ENCODE measurements at places on chromosomes 7 and 10.

DNA sequence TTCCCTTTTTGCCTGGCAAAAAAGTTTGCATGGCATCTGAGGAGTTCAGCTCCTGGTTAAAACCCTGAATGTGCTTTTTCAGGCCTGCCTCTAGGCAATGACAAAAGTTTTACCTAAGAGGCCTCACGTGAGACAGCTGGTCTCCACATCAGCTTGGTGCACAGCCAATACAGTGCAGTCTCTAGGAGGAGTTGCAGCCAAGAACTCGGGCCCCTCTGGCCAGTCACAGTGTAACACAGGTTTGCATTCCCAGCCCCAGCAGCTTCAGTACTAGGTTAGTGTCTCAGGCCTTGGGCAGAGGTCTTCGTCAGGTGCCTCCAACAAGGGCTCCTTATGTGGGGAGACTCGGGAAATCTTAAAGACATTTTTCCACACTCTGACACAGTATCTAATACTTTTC, 771.7 kb downstream of the SORCS1 start:
- H3K27ac ChIP-seq: no peak overlapping the region
- H3K27me3 ChIP-seq: no peaks in the 10 kb centered on the region
- no peak for ATAC-seq
- H3K36me3 ChIP-seq: no peaks in the 10 kb centered on the region
- no peak overlapping the region for H3K4me3 ChIP-seq

DNA sequence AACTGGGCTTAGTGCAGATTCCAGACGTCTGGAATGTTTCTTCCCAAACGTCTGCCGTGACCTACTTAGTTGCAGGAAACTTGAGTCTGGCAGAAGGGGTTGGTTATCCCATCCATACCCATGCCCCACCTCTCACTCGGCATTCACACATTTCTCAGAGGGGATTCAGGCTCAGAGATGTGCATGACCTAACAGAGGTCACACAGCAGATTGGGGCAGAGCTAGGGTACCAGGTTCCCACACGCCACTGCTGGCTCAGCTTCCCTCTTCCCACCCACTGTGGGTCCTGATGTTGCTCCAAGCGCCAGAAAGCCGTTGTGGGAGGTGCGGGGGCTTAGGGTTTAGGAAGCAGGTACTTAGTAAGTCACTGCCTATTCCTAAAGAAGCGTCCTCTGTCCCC, 3.0 kb downstream of the UCMA start:
- peaks cover 21% of the 10 kb centered on the region for H3K27me3 ChIP-seq
- H3K4me3 ChIP-seq: no peak overlapping the region
- H3K4me1 ChIP-seq: no peaks in the 10 kb centered on the region
- no peak for ATAC-seq
- H3K36me3 ChIP-seq: no peaks in the 10 kb centered on the region

DNA sequence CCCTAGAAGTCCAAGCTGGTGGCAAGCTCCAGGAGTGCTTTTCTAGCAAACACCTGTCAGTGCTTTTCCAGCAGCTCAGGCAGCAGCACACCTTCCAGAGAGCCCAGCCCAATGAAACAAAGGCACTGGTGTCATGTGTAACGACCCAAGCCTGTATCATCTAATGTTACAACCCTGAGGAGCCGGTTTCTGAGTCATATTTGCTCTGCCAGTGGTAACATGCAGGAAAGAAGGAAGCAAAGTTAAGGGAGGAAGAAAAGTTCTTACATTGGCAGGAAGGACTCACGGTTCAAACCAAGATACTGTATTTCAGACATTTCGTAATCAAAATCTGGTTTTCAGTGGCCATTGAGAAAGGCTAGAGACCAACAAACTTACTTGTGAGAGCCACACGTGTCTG, at the start of gene ANKRD22:
ANKRD22 (minus strand) TSS at position 139 of the 400 bp plus-strand sequence. CDS start 237 bp downstream, outside the sequence.
- no peak within 1 kb of the TSS for H3K4me3 ChIP-seq
- no peaks in the 10 kb centered on the region for H3K27me3 ChIP-seq
- no peak within 1 kb of the TSS for H3K27ac ChIP-seq
- no peaks in the 10 kb centered on the region for H3K36me3 ChIP-seq
- ATAC-seq: no peak

DNA sequence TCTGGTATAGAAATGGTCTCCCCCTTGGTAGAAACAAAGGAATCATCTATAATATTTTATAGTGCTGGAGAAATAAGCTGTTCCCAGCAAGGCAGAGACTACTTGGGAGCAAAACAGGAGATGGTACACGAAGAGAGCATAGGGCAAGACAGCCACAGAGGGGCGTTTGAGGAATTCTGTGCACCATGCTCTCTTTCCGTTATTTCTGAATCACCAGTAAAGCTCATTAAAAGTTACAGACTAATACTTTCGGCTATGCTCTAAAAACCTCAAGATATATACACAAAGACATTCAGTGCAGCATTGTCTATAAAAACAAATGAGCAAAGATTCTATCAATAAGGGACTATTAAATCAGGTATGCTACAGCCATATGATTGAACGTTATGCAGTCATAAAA, 68.5 kb upstream of the FHIP2A start:
- H3K4me1 ChIP-seq: no peaks in the 10 kb centered on the region
- no peaks in the 10 kb centered on the region for H3K36me3 ChIP-seq
- ATAC-seq: no peak
- H3K27me3 ChIP-seq: peaks cover 35% of the 10 kb centered on the region
- H3K27ac ChIP-seq: no peak overlapping the region

DNA sequence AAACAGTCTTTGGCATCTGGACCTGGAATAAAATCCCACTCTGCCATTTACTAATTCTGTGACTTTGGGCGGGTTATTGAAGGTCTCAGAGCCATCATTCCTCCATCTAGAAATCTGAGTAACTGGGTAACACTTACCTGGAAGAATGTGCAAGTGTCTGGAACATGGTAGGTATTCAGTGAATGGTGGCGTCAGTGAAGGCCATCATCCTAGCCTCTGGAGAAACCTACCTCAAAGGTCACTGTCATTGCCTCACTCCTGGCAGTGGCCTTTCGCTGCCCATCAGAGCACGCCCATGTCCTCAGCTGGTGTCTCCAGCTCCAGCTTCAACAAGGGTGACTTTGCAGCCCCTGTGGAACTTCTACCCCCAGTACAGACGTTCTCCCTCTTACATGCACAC, 4.5 kb downstream of the GAL3ST4 start:
- no peak overlapping the region for H3K27ac ChIP-seq
- peaks cover 34% of the 10 kb centered on the region for H3K27me3 ChIP-seq
- no peaks in the 10 kb centered on the region for H3K36me3 ChIP-seq
- ATAC-seq: no peak
- H3K4me3 ChIP-seq: no peak overlapping the region

DNA sequence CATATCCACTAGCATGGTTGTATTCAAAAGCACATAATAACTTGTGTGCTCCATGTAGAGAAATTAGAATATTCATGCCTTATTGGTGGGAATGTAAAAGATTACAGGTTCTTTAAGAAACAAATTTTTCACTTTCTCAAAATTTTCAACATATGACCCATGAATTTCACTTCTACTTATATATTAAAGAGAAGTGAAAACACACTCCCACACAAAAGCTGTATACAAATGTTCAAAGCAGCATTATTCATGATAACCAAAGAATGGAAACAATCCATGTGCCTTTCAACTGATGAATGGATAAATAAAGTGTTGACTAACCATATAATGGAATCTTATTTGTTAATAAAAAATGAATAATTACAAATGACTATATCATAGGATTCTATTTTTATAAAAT, 694.5 kb upstream of the PCDH15 start:
- H3K27ac ChIP-seq: no peak overlapping the region
- ATAC-seq: no peak
- H3K4me1 ChIP-seq: no peaks in the 10 kb centered on the region

DNA sequence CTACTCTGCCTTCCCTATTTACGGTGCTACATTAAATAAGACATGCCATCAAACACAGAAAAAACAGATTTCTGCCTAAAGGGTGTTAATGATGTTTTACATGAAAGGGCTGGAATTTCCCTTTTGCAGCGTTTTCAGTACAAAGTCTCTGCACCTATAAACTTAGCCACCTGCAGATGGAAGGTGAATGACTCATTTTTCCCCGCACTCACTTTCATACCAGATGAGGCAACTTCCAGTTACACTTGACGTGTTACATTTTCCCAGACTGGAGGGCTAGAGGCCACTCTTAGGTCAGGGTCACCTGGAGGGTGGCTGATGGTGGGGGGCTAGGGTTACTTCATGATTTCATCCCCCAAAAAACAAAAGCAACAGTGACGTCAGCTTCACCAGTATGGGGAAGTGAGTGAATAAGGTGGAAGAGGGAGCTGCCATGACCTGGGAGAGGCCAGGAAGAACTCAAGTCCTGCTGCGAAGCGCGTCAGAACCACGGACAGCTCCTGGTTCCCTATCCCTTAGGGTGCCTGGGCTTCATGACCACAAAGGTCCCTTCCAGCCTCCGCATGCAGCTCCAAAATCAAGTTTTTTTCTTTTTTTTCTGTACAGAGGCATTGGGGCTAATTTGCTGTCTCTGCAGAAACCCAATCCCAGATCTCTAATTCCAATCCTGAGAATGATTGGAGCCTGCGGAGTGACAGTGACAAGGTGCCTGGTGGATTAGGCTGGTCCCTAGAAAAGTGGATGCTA, 94.0 kb downstream of the ADARB2 start:
- peak; percentile 80 for ATAC-seq
- no peak overlapping the region for H3K27ac ChIP-seq
- peaks cover 26% of the 10 kb centered on the region for H3K27me3 ChIP-seq
- peak overlapping the region; percentile 45 for H3K4me3 ChIP-seq
- H3K36me3 ChIP-seq: no peaks in the 10 kb centered on the region
- peaks cover 22% of the 10 kb centered on the region for H3K4me1 ChIP-seq

GRCh38 chr10:53534428-53534827, 761.8 kb upstream of the MBL2 start:
- H3K27me3 ChIP-seq: no peaks in the 10 kb centered on the region
- H3K4me3 ChIP-seq: no peak overlapping the region
- no peaks in the 10 kb centered on the region for H3K36me3 ChIP-seq
- ATAC-seq: no peak

- no peak overlapping the region for H3K4me3 ChIP-seq
- H3K36me3 ChIP-seq: no peaks in the 10 kb centered on the region
- H3K27ac ChIP-seq: no peak overlapping the region
- no peak for ATAC-seq
- H3K4me1 ChIP-seq: no peaks in the 10 kb centered on the region
- peaks cover 21% of the 10 kb centered on the region for H3K27me3 ChIP-seq
These were observed 79.3 kb upstream of the SLC25A13 start for GRCh38 chr7:96401200-96401599.

DNA sequence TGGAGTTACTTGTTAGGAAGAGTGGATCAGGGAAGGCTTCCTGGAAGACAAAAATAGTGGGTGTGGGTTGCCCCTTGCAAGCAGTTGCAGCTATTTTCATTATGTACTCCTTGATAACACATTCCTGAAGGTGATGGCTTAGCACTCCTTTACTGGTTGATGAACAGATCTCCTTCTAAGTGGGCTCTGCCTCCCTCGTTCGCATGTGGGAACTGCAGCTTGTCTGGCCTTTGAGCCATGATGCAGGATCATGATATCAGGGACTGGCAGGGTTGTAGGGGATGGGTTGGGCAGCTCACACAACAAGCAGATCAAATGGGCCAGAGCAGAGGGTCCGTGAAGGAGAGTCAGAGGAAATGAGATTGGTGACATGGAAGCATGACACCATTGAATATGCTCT, 28.8 kb upstream of the LRRC4 start:
- H3K4me1 ChIP-seq: peaks cover 13% of the 10 kb centered on the region
- H3K27ac ChIP-seq: no peak overlapping the region
- H3K4me3 ChIP-seq: no peak overlapping the region
- peaks cover 32% of the 10 kb centered on the region for H3K36me3 ChIP-seq
- no peaks in the 10 kb centered on the region for H3K27me3 ChIP-seq

- H3K36me3 ChIP-seq: no peaks in the 10 kb centered on the region
- peaks cover 42% of the 10 kb centered on the region for H3K4me1 ChIP-seq
- H3K27ac ChIP-seq: peak overlapping the region; percentile 91
- H3K4me3 ChIP-seq: no peak overlapping the region
These were observed 70.7 kb downstream of the MALSU1 start for GRCh38 chr7:23369695-23370404.

- no peaks in the 10 kb centered on the region for H3K27me3 ChIP-seq
- H3K36me3 ChIP-seq: no peaks in the 10 kb centered on the region
- H3K4me1 ChIP-seq: no peaks in the 10 kb centered on the region
- H3K4me3 ChIP-seq: no peak overlapping the region
These were observed 10.5 kb upstream of the CRPPA start for GRCh38 chr7:16431646-16432424.

DNA sequence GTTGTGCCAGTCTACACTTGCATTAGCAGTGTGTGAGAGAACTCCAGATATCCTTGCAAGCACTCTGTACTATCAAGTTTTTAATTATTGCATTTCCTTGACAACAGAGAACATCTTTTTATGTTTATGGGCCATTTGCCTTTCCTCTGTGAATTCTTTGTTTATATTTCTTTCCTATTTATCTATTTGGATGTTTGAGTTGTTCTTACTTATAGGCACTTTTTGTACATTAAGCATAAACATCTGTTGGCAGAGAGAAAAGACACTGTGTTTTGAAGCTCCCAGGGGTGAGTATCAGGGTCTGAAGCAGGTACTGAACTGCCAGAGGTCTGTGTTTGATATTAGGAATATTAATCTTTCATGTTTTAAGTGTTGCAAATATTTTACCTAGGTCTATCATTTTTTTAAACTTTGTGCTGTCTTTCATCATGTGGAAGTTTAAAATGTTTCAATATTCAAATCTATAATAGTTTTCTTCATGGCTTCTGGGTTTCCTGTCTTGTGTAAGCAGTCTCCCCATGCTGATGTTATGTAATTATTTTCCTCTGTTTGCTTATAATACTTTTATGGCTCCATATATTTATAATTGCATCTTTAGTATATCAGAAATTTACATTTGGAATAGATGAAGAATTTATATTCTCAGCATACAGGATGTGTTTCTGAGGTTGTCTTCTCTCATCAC, 17.7 kb upstream of the PDCD4 start:
- no peak for ATAC-seq
- H3K4me3 ChIP-seq: no peak overlapping the region
- no peaks in the 10 kb centered on the region for H3K27me3 ChIP-seq
- no peaks in the 10 kb centered on the region for H3K36me3 ChIP-seq
- no peak overlapping the region for H3K27ac ChIP-seq

- peaks cover 9% of the 10 kb centered on the region for H3K4me1 ChIP-seq
- H3K27me3 ChIP-seq: peaks cover 22% of the 10 kb centered on the region
- H3K27ac ChIP-seq: no peak overlapping the region
- no peak for ATAC-seq
These were observed 174.9 kb downstream of the CREB5 start for GRCh38 chr7:28587211-28587610.

GRCh38 chr10:106643473-106643872, 521.0 kb downstream of the SORCS1 start:
- peak; percentile 39 for ATAC-seq
- H3K36me3 ChIP-seq: no peaks in the 10 kb centered on the region
- H3K4me3 ChIP-seq: no peak overlapping the region
- H3K27ac ChIP-seq: no peak overlapping the region

DNA sequence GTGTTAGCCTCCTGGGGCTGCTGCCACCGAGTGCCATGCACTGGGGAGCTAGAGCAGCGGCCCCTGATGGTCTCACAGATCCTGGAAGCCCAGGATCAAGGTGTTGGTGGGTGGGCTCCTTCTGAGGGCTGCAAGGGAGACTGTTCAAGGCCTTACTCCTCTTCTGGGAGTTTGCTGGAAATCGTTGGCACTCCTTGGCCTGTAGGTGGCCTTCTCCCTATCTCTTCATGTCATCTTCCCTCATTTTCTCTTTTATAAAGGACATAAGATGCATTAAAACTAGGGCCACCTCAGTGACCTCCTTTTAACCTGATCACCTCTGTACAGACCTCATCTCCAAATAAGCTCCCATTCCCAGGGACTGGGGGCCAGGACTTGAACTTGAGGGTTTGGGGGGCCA, 27.0 kb upstream of the ZNF862 start:
- no peak overlapping the region for H3K4me3 ChIP-seq
- H3K36me3 ChIP-seq: no peaks in the 10 kb centered on the region
- no peak for ATAC-seq
- no peak overlapping the region for H3K27ac ChIP-seq
